ENCODE measurements at places on chromosomes 2 and 18.

GRCh38 chr2:151790689-151791088, 37.5 kb downstream of the ARL5A start:
- DNase-seq: no peak

DNA sequence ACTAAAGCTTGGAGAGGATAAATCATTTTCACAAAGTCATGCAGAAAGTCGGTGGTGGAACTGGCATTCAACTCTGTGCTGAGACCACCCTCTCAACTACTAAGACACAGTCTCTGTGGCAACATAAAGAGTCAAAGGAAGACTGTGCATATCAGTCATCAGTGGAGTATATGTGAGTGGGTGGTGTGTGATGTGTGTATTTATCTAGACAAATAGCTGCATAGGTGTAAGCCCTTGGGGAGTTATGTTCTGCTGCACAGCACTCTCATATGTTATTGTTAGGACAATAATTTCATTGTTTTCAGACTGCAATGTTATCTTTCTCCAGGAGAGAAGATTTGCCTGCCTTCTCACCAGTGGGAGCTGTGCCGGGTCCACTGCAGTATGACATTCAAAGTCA, 186.3 kb upstream of the HNRNPA3 start:
- no peak for DNase-seq

- DNase-seq: no peak
Observed at GRCh38 chr2:237433920-237434676, 20.1 kb upstream of the COL6A3 start.

DNA sequence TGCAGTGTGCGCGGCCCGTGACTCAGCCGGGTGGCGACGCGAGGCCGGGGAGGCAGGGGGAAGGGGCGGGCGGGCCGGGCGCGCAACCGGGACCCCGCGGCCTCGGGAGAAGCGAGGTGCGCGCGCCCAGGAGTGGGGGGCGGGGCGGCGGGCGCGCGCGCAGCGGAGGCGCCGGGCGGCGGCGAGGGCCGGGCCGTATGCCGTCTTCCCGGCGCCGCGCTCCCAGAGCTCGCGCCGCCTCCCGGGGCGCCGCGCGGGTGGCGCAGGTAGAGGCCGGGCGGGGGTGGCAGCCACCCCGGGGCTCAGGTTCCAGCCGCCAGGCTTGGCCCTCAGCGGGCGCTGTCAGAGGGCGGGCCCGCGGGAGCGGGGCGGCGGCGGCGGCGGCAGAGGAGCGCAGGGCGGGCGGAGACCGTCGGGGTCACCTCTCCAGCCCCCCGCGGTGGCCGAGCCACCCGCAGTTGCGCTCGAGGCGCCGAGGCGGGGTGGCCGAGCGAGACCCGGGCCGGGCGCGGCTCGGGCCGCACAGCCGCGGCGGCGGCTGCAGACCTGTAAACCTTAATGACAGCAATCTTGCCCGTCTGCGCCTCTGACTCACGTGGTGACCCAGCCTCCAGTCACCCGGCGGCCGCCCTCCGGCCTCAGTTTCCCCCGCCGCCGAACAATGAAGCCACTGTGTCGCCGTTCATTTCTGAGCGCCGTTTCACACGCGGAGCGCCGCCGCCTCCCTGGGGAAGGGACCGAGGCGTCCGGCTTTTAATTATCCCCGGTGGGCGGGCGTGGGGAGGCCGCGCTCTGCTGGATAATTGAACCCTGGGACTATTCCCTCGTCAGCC, 25.3 kb upstream of the SMAD7 start:
- no peak for DNase-seq

DNA sequence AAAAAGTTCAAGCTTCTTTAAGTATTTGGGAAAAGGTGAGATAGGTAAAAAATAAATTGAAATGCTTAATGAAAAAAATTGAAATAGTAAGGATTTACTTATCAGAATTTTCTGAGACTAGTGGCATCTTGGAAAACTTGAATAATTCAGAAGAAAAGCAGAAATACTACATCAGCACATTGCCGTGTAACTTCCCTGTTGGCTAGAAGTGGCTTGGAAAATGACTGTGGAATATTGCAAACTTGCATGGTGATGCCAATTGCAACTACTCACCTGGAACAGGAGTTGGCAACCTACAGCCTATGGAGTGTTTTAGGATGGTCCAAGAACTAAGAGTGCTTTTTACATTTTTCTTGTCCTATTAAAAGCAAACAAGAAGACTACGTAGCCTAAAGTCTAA, 603.5 kb upstream of the VRK2 start:
- no peak for DNase-seq

GRCh38 chr2:198697218-198697617, 760.5 kb downstream of the SATB2 start:
- DNase-seq: no peak

- no peak for DNase-seq
Observed at GRCh38 chr2:36988008-36988407, 21.7 kb upstream of the STRN start.

DNA sequence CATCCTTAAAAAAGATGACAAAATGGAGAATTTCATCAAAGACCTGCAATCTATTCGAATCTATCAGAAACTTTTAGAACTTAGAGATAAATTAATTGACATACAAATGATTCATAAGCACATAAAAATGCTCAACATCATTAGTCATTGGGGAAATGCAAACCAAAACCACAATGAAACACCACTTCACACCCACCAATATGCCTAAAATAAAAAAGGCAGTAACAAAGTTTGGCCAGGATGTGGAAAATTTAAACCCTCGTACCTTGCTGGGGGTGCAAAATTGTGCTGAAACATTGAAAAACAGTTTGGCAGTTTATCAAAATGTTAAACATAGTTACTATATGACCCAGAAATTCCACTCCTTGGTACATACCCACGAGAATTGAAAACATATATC, 11.5 kb upstream of the EIF2AK3 start:
- DNase-seq: no peak

GRCh38 chr2:205274801-205275200, 407.5 kb upstream of the NRP2 start:
- no peak for DNase-seq

DNA sequence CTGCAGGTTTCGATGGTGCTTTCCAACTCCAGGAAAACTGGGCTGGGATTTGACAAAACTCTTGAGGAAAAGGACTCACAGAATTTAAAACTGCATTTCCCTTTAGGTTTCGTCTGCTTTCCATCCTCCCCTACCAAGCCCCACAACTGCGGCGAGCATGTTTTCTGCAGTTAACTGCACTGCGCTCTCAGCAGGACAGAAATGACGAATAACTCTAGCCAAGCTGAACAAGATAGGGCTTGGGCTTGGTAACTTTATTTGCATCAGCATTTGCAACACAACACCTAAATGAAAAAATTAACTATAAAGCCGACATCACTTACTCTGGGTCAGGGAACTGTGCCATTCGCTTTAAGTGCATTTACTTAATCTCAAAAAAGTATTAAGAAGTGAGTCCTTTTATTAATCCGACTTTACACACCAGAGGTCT, 669 bp upstream of the PIKFYVE start:
- no peak for DNase-seq

DNA sequence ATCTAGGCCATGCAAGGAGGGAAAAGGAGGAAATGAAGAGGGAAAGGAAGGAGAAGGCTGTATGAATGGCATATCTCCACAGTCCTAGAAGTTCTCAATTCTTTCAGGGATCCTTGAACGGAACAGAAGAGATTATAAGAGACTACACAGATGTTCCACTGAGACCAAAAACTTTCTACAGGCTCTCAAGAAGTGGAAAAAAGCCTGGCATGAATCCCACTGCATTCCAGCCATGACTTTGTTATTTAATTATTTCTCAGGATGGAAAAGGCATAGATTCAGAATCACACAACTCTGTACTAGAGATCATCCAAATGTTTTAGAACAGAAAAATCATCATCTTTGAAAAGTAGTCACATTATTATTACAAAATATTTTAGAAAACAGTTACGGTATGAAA, 131.7 kb upstream of the CDH20 start:
- no peak for DNase-seq

DNA sequence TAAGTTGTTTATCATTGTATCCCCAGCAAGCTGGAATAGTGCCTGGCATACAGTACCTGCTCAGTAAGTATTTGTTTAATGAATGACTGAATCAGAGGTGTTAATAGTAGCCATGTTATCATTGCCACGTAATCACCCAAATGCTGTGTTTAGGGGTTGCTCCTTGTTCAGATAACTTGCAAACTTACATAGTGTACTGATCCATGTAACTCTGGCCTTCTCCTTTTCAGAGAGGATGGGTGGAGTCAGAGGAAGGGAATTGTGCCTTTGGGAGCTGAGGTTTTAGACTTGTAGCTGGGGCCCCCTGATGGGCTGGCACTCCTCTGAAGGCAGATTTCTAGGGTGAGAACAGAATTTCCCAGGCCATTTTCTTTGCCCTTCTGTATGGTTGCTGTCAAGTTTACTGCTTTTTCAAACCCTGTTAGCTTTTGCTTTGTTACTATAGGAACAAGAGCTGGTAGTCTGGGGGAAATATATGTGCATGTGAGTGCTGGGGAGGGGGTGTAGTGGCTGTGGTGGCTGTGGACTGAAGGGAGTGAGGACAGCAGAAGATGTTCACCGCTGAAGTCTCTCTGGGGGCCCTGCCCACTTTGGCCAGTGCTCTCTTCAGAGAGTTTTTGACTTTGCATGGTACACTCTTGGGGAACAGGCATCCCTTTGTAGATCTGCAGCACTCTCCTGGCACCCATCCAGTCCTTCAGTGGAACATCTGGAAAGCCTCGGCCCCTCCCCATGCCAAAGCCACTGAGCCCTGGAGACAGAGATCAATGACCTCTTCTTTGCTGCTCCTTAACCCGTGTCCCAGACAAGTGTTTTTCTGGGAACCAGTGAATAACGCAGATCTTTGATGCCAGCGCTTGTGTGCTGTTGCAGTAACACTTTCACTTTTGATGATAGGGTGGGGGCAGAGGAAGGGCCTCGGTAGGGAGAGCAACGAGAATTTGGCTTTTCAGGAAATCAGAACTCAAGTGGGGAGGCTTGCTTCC, 209.0 kb downstream of the PRKCE start:
- DNase-seq: peak; percentile 14

DNA sequence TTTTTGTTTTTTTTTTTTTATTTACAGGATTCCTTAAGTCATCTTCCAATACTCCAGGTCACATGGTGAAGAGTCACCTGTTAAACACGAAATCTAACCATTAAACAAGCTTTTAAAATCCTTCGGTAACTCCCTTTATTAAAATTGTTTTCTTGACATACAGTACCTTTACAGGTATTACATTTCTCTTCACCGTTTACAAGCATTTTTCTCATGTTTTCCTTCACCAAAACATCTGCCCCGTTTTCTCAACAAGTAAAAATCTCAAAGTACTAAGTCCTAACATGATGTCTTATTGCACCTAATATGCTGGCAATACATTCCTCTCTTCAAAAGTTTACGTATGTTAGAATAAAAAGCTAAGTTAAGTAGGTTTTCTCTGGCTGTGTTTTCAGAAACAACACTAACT, 1.1 kb downstream of the PUM2 start:
- DNase-seq: no peak

DNA sequence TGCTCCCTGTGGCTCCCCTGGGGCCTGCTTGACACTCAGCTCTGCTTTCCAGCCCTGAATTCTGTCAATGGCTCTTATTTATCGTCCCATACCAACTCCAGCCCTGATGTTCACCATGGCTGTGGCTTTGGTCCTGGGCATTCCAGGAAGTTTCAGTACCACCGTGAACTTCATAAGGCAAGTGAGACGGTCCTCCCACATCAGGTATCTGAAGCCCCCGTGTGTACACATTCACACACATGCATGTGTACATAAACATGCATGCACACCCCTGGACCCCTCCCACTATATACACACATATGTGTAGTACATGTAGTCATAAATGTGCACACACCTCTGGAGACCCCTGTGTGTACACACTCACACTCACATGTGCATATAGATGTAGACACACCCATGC, 43.3 kb upstream of the PUM2 start:
- no peak for DNase-seq

GRCh38 chr18:77086656-77087392, 45.8 kb downstream of the MBP start:
- no peak for DNase-seq

DNA sequence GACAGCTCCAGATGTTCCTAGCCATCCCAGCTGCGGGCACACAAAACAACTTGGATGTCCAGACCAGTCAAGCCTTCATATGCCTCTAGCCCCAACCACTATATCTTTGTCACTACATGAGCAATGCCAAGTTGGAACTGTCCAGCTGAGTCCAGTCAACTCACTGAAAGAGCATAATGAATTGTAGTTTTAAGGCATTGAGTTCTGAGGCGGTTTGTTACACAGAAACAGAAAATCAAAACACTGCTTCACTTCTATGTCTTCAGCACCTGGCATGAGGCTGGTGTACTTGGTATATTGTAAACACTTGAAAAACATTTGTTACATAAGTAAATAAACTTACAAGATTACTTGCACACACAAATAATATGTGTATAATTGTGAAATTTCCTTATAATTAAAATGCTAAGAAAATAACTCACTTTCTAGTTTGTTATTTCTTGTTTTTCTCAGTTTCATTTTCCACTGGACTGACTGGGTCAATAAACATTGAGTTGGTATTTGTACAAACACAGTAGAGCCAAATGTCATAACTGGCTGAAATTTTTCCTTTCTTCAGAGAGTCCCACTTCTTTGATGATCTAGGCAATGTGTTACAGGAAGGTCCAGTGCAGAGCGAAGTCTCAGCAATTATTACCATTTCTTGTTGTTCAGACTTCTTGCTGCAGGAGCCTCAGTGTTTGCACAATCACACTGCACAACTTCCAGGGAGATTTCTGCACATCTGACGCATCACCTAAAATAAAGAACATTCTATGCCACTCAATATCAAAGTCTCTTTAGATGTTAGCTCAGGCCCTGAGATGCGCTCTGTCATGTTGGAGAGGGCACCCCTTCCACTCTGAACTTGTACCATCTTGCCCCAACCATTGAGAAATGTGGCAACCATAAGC, 38.2 kb upstream of the DPP4 start:
- no peak for DNase-seq

DNA sequence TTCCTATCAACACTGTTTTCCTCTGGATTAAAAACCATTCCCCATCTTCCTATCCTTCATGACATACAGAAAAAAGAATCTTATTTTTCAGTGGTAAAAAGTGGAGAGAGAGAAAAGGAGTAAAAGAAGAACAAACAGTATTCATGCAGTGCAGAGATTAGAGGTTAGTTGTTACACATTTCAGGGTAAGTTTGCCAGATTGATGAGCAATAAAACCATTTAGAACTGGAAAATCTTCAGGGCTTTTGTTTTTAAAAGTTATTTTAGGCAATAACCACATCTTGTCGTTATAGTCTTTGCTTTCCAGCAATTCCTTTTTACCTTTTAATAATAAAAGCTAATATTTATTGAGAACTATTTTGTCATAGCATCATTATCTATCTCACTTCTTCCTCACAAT, 104.5 kb downstream of the GPD2 start:
- no peak for DNase-seq
